ENCODE measurements at places on chromosomes 3 and 15. TPM values are rescaled to one million over a fixed set of nuclear protein-coding genes. Genes with fewer than 3 reads are reported as not detected.

The IGSF10 gene
- 0.13 TPM for total RNA-seq

The ZNF385D gene
- 1.6 TPM for total RNA-seq

The ATP13A5 gene
- not detected for total RNA-seq

The KNL1 gene
- total RNA-seq = 0.99 TPM

The CYP8B1 gene
- not detected for total RNA-seq

The ERICH6 gene
- not detected for total RNA-seq

The ADCY5 gene
- 0.10 TPM for total RNA-seq

All from myocyte (in vitro differentiated cells).